ENCODE measurements at places on chromosomes 5 and 9.
A peak's percentile ranks its signal among the peaks of the same experiment; 100 is the strongest.

DNA sequence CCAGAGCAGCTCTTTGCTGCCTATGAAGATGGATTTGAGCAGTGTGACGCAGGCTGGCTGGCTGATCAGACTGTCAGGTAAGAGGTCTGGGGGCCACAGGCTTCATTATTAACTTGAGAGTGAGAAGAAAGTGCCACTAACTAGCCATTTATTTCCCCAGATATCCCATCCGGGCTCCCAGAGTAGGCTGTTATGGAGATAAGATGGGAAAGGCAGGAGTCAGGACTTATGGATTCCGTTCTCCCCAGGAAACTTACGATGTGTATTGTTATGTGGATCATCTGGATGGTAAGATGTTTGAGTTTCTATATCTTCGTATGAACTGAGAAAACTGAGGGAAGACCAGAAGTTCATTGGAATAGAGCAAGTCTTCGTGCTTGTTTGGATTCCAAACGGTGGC is 22.1 kb downstream of the VCAN start:
- DNase-seq: no peak

DNA sequence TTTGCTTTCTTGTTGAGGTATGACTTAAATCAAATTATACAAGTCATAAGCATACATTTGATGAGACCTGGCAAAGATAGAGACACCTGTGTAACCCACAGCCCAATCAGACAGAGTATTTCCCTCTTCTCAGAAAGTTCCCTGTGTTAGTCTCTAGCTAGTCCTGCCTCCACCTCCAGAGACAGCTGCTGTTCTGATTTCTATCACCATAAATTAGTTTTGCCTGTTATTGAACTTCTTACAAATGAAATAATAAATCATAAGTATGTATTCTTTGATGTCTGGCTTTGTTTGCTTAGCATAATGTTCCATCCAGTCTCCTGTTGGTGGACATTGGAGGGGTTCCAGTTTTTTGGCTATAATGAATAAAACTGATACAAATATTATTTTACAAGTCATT is 194.5 kb downstream of the ICE1 start:
- no peak for DNase-seq

DNA sequence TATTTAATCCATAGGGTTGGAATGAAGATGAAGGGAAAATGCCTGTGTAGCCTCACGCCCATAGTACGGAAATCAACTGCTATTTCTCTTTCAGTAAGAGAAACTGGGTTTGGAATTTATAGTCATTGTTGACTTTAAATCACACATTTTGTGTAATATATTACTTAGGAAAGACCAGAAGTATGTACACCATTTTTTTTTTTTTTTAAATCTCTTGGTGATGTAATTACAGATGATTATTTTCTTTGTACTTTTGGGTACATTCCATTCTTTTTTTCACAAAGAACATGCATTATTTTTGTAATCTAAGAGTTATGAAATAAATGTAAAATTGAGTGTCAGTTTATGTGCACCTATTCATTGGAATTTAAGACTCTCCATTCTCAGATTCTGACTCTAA is 45.7 kb downstream of the POC5 start:
- no peak for DNase-seq

DNA sequence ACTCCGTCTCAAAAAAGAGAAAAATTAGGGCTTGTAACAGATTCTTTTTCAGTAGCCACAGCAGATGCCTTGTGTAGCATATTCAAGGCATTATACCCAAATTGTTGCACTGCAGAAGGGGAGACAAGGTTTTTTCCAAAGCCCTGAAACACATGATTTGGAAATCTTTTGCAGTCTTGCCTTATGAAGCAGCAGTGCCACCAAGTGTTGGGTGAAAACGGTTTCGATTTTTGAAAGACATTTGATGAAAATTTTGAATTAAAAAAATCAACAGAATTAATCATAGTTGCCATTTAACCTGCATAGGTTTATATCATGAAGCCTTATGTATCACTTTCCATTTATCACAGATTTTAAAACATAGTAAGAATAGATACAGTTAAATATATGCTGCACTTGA is 479.5 kb downstream of the TAF11L14 start:
- DNase-seq: peak; percentile 0

- peak; percentile 81 for DNase-seq
These were observed 25.0 kb upstream of the SPTLC1 start for GRCh38 chr9:92140074-92140753.

- DNase-seq: no peak
These were observed 42.9 kb upstream of the STRBP start for GRCh38 chr9:123311250-123311752.

DNA sequence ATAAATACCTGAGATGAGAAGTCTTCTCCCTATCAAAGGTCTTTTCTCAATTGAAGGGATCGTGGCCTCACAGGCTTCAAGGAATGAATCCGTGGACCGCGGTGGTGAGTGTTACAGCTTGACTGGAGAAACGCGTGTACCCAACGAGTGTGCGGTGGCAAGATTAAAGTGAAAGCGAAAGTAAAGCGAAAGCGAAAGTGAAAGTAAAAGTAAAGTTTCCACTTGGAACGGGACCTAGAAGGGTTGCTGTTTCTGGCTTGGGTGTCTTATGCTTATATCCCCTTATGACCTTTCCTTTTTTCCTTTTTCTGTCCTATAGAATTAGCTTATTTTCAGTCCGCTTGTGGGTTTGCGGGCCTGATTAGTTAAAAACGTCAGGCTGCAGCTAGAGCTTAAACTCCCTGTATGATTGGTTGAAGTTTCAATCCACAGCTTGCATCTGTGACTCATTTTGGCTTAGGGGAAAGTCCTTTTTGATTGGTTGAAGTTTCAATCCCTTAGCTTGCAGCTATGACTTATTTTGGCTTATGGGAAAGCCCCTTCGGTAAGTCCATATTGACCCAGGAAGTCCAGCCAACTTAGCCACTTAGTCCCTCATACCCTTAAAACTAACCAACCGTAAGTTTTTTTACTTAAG is 924.3 kb upstream of the CDH10 start:
- no peak for DNase-seq

DNA sequence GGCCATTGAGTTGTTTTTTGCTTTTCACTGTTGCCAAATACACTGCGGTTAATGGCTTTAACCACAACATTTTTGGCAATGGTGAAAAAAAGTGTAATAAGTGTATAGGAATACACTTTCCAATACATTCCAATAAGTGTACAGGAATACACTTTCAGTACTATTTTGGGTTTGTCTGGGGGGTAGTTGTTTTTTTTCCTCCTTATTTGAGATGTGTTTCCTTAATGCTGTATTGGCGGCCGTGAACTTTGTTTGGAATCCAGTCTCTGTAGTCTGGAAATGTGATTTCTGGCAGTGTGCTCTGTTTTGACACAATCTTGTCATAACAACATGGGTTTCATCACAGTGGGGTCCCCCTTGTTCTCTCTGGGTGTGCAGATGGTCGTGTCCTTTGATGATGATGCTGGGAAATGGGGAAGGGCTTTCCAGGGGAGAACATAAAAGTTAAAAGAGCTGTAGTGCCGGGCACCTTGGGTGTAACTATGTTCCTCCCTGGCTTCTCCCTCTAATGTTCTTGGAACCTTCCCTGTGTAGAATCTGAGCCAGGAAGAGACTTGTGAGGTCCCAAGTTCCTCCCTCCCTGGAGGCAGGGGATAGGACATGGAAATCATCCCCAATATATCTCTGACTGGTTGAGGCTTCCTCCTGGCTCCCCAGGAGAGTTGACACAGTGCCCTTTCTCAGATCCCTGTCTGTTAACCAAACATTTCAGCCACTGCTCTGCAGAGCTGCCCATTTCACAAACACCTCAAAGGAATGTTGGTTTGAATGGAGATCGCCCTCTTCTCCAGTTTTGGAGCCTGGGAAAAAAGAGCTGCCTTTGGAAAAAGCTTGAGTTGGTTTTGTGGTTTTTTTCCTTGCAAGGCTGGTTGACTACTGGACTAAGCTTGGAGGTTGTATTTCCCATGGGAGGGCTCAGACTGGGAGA is 44.8 kb downstream of the RCL1 start:
- peak; percentile 35 for DNase-seq

DNA sequence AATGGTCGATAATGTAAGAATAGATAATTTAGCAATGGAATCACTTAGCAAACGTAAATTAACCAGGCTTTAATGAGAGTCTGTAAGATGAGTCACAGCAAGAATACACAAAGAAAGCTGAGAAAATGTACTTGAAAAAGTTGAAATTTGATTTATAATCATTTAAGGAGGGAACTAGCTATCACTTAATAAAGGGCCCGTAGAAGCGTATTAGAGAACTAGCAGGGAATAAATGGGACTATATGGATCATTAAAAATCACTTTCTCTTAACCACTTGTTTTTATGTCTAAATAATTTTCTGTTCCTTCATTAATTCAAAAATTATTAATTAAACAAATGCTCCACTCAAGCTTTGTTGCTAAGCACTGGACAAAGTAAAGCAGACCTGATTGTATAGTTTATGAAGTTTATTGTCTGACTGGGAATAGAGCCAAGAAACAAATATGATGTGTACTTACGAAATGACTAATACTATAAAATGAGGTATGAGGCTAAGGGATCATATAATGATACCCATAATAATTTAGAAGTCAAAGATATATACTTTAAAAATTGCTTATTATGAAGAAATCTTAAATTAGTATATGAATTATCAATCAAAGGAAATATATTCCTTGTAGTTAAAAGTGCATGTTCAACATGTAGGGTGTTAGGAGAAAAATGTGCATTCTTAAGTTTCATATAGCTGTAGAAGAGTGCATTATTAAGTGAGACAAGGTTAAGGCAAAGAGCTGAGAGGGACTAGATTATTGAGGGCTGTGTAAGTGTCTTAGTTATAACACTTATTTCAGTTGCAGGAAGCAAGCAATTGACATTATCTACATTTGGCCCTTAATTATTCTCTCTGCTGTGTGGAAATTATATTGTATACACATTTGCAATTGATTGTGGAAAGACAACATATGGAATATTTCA is 196.8 kb downstream of the PRDM9 start:
- DNase-seq: no peak

GRCh38 chr9:7137040-7137439 is 379.3 kb downstream of the KDM4C start:
- DNase-seq: no peak

- DNase-seq: peak; percentile 71
These were observed 130.5 kb upstream of the ITGA1 start for GRCh38 chr5:52657247-52657645.

- DNase-seq: no peak
These were observed 10.7 kb downstream of the PBX3 start for GRCh38 chr9:125757834-125758233.

GRCh38 chr5:155021842-155022241 is 8.3 kb downstream of the KIF4B start:
- no peak for DNase-seq

- no peak for DNase-seq
These were observed 163.2 kb downstream of the DAB2IP start for GRCh38 chr9:121814594-121814993.

DNA sequence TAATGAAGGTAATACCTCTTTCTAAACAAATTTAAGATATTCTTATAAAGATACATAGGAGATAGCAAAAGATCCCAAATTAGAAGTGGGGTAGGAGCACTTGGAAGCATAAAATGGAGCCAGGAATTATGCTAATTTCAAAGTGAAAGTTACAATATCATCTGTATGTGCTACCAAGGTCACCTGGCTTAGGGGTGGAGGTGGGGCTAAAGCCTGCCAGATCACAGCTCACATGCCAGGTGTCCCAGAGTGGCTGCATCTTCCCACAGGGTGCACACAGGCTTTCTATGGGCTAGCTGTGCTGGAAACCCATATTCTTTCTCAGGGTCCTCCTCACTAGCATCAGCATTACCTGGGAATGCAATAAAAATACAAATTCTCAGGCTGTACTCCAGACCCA is 118.2 kb upstream of the TXNDC8 start:
- no peak for DNase-seq

GRCh38 chr5:110094548-110094947 is 404.8 kb downstream of the MAN2A1 start:
- no peak for DNase-seq
